ENCODE measurements at places on chromosomes 2 and 18. TPM values are rescaled to one million over a fixed set of nuclear protein-coding genes. Genes with fewer than 3 reads are reported as not detected.

Gene KHK
- 1.6 TPM for total RNA-seq

Gene UGT1A4
- total RNA-seq = 1.6 TPM

Gene VIT
- total RNA-seq = 23.1 TPM

Gene HMSD
- total RNA-seq = not detected

Gene RBKS
- 0.62 TPM for total RNA-seq

Gene INHBB
- 2.8 TPM for total RNA-seq

Gene COLEC11
- 0.92 TPM for total RNA-seq

Gene SPP2
- total RNA-seq = not detected

Gene TMEM37
- 3.1 TPM for total RNA-seq

Gene CCDC141
- 39.1 TPM for total RNA-seq

GRCh38 chr18:195651-196050 lies 37.3 kb downstream of the USP14 start:
- no peak for DNase-seq

GRCh38 chr2:237702441-237703391 lies 75.3 kb downstream of the LRRFIP1 start:
- no peak for DNase-seq

GRCh38 chr18:5496305-5496704 lies 47.5 kb downstream of the EPB41L3 start:
- no peak for DNase-seq

DNA sequence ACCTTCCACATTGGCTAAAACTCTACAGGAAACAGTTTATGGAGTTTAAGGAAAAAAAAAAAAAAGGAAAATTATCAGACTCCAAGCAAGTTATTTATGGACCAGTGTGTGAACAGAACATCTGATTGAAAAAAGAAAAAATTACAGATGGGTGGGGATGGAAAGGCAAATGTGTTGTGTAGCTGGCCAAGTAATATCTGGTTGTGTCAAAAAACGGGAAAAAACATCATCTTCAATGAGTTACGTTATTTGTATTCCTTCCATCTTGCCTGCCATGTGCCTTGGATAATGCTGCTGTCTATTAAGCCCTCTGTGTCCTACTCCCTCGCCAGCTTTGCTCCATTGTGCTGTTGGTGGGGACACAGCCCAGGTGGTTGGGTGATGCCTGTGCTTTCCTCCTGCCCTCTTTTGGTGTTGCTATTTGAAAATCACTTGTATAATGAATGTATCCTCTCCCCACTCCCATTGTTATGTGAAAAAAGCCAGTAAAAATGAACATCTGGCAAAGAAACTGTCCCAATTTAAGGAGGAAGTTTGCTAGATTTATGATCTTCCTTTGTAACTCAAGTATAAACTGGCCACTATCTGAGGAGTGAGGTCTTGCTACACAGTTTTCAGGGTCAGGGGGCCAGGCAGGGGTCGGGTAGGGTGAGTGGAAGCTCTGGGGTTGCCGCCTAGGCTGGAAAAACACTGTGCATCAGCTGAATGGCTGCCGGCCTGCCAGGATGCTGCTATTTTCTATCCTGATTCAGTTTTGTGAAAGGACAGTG lies 155.9 kb downstream of the FMNL2 start:
- DNase-seq = no peak

- no peak for DNase-seq
Measured at GRCh38 chr2:4715065-4715464, 977.1 kb upstream of the SOX11 start.

GRCh38 chr2:149994057-149994728 lies 406.6 kb upstream of the MMADHC start:
- peak; percentile 64 for DNase-seq

DNA sequence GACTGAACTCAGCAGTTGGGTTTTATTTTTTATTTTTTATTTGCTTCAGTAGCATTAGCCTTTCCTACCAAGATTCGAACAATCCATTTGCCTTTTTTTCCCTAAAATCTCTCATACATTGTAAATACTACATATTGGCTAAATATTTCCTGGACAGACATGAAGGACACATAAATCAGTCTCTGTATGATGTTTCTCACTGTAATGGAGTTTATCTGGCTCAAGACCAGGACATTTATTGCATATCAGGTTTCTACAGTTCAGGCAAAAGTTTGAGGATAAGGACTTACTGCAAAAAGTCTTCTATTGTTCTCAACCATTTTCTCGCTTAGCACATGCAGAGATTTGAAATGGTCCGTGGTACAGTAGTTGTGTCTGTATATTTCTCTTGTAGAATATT lies 3.3 kb downstream of the CLUL1 start:
- DNase-seq = peak; percentile 53

DNA sequence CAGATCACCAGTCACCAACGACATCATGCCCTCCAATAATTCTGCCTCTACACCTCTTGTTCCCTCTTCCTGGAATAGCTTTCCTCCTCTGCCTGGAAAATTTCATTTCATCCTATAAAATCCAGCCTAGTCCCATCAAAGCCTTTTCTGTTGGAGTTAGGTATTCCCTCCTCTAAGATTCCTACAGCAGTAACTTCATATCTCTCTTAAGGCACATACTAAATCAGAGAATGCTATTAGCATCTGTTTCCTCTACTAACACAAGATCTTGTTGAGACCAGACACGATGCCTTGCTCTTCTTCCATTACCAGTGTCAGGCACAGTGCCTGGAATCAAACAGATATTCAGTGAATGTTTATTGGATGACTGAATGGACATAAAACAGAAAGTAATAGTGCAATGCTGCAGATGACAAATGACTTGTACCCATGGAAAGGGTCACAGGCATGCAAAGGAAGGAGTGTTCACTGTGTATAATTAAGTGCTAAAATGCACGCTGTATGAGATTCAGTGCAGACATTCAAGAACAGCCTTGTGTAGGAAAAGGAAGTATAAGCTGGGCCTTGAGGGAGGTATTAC lies 342.0 kb upstream of the ACVR2A start:
- DNase-seq = no peak

DNA sequence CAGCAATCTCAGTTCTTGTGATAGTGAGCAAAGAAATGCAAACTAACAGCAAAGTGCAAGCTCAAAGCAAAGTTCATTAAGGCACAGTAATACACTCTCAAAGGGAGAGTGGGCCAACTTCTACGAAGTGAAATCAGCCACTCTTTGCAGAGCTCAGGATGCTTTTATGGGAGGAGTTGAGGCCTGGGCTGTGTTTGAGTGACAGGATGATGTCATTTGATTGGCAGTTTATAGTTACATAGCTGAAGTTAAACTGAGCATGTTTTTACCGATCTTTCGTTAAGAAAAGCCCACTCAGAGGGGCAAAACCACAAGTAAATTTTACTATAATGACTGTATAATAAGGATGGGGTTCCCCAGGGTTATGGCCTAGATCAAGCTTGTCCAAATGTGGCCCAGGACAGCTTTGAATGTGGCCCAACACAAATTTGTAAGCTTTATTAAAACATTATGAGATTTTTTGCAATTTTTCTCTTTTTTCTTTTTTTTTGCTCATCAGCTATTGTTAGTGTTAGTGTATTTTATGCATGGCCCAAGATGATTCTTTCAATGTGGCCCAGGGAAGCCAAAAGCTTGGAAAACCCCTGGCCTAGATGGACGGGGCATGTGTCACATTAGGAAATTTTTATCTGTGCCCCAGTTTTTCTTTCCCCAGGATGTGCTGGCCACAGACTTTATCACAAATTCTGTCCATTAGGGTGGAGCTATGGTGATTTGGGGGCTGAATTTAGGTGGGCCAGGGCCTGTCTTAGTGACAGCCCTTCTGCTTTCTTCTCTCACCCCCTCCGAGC lies 8.3 kb upstream of the DNAH7 start:
- no peak for DNase-seq

GRCh38 chr2:202278036-202278760 lies 12.6 kb downstream of the NOP58 start:
- no peak for DNase-seq

- DNase-seq = no peak
Measured at GRCh38 chr2:134290358-134290757, 36.5 kb downstream of the MGAT5 start.

DNA sequence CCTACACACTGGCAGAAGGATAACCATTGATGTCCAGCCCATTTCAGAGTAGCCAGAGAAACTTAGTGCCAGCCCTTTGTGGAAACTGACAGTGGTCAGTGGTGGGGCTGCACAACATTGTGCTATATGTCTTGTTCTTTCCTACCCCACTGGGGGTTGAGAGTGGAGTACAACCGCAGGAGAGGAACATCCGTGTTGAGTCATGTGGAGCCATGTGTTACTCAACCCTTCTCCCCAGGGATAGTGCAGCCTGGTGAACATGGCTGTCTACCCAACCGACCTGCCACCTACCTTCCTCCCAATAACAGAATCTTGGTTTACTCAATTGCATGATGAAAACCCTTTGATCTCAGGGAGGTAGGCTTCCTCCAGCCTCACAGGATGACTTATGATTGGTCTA lies 65.3 kb upstream of the MAPK4 start:
- no peak for DNase-seq

DNA sequence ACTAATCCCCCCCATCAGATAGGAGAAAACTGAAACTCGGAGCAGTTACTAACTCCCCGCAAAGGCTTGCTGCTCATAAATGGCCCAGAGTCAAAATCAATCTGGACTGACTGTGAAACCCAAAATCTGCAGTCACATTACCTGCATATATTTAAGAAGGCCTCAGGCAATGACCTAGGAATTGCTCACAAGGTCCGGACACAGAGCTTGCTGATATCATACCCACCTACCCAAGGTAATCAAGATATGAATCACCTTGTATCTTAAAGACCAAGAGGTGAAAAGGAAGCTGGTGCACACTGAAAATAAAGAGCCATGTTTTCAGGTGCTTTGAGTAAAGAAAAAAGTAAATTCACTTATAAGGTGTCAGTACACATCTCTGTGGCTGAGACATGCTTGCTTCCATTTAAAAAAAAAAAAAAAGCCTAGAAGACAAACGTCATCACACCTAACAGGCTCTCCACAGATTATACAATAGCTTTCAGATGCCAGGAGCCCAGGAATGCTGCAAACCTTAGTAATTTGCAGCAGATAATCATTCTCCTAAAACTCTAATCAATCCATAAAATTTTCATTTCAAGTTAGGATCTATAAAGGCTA lies 195.4 kb downstream of the ZEB2 start:
- DNase-seq = no peak

- no peak for DNase-seq
Measured at GRCh38 chr18:8279346-8279745, 329.9 kb upstream of the RAB12 start.

GRCh38 chr2:170073288-170073687 lies 104.7 kb upstream of the MYO3B start:
- peak; percentile 81 for DNase-seq

DNA sequence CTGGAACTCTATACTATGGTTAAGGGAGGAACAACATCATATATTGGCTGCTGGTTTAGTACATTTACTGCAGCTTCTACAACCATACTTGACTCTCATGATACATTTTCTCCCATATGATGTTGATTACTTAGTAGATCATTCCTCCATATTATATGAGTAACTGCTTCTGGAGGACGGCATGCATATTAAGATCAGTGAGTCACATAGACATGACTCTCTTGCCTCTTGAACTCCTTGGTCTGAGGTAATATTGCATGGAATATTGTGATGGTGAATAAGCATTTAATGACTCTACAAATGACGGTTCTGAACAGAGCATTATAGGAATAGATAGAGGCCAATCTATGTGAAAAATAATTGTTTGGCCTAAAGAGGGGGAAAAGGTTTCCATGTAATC lies 418.8 kb upstream of the SPHKAP start:
- DNase-seq = no peak

- no peak for DNase-seq
Measured at GRCh38 chr2:43461453-43462073, 134.3 kb downstream of the THADA start.

GRCh38 chr2:73289304-73289703 lies 4.0 kb downstream of the EGR4 start:
- no peak for DNase-seq

GRCh38 chr2:46315103-46315890 lies 18.1 kb downstream of the EPAS1 start:
- DNase-seq = no peak

DNA sequence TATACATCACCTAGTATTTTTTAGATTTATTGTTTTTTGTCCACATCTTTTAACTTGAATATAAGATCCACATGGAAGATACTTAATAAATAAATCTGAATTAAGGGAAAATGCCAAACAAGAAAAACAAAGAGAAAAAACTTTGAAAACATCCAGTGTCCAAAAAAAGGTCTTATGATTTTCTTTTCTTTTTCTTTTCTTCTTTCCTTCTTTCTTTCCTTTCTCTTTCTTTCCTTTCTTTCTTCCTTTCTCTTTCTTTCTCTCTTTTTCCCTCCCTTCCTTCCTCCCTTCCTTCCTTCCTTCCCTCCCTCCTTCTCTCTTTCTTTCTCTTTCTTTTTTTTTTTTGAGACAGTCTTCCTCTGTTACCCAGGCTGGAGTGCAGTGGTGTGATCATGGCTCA lies 29.6 kb upstream of the WIPF1 start:
- no peak for DNase-seq

DNA sequence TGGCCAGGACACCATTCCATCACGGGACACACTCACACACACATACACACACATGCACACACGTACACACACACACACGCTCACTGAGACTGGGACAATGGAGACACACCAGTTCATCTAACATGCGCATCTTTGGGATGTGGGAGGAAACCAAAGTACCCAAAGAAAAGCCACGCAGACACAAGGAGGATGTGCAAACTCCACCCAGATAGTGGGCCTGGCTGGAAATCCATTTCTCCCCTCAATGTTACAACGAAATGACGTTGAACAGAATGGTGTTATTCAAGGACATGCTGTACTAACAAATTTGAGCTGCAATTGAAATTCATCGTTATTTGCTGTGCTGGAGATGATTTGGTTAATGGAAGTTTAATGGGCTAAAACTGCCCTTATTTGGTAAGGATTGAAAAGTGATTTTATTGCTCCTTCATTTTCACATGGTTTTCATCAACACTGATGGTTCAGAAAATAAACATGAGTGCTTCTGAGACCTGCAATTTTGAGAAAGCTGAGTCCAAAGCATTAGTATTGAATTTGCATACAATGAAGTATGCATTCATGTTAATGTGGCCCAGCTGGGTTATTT lies 110.0 kb downstream of the KCNE4 start:
- peak; percentile 11 for DNase-seq

DNA sequence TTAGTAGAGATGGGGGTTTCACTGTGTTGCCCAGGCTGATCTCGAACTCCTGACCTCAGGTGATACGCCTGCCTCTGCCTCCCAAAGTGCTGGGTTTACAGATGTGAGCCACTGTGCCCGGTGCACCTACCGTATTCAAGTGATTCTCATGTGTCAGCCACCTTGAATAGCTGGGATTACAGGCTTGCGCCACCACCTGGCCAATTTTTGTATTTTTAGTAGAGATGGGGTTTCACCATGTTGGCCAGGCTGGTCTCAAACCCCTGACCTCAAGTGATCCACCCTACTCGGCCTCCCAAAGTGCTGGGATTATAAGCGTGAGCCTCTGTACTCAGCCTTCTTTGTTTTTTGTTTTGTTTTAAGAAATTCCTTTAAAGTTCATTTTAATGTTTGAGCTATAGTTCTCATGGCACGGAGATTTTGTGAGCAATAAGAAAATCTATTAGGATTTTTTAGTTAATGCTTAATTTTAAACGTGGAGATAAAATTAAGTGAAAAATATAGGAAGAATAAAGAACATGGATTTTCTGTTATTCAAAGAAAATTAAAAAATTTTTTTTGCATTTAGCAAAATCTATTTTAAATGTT lies 242.6 kb downstream of the PHLPP1 start:
- no peak for DNase-seq
